ENCODE measurements at places on chromosomes 2 and 18.

DNA sequence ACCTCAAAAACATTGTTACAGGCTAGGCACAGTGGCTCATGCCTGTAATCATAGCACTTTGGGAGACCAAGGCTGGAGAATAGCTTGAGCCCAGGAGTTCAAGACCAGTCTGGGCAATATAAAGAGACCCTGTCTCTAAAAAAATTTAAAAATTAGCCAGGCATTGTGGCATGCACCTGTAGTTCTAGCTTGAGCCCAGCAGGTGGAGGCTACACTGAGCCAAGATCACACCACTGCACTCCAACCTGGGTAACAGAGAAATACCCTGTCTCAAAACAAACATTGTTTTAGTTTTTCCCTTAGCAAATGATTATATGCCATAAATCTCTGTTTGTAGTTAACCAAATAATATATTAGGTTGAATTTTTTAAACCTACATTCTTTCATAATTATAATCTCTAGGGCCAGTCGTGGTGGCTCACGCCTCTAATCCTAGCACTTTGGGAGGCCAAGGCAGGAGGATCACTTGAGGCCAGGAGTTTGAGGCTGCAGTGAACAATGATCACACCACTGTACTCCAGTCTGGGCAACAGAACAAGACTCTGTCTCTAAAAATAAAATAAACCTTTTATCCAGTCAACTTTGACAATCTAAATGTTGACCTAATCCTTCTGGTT is 13.3 kb upstream of the CYP20A1 start:
- no peak for DNase-seq

- no peak for DNase-seq
These were observed 18.6 kb downstream of the PTCD3 start for GRCh38 chr2:86124683-86125082.

GRCh38 chr2:220442012-220442411 is 814.6 kb downstream of the SLC4A3 start:
- no peak for DNase-seq

GRCh38 chr18:2108591-2108990 is 462.7 kb downstream of the METTL4 start:
- DNase-seq = no peak

- DNase-seq = no peak
These were observed 20.1 kb downstream of the SLC66A3 start for GRCh38 chr2:11175293-11175795.

DNA sequence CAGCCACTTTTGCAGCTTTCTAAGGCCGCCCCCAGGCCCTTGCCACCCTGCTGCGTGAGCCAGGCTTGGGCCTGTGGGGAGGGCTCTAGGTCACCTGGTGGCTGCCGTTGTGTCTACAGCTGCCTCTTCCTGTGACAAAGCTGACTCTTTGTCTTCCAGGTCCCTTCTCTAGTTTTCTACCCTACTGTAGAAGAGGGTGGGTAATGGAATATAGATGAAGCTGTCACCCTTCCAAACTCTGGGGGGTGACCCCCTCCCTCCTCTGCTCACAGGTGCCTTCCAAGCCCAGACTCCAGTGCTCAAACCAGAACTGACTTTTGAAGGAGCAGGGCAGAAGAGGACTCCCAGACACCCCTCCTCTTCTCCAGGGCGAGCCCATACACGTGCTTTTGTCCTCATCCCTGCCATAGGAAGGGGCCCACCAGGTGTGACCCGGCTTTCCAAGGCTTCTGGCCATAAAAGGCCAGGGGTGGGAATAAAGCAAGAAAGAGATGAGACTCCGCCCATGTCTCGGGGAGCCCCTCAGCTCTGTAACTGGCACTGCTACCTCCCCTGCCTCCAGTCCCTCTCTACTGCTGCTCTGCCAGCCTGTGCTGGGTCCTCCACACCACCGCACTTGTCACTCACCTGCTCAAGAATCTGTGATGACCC is 17.9 kb upstream of the SDC1 start:
- DNase-seq = no peak

DNA sequence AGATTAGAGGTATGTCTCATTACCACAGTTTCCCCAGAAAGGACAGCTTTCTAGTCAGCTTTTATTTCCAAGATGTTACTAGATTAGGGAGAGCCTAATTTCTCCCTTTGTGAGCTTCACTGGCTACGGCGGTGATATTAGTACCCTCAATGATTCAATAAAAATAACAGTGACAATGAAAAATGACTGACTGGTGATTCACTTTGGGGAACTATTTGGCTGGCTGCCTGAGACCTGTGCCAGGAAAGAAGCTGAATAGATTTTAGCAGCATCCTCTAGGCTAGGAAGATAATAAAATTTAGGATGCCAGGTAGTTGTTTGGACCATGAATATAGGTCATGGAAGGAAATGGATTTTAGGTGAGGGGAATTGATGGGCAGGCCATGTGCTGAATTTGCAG is 178.7 kb downstream of the FMNL2 start:
- no peak for DNase-seq

DNA sequence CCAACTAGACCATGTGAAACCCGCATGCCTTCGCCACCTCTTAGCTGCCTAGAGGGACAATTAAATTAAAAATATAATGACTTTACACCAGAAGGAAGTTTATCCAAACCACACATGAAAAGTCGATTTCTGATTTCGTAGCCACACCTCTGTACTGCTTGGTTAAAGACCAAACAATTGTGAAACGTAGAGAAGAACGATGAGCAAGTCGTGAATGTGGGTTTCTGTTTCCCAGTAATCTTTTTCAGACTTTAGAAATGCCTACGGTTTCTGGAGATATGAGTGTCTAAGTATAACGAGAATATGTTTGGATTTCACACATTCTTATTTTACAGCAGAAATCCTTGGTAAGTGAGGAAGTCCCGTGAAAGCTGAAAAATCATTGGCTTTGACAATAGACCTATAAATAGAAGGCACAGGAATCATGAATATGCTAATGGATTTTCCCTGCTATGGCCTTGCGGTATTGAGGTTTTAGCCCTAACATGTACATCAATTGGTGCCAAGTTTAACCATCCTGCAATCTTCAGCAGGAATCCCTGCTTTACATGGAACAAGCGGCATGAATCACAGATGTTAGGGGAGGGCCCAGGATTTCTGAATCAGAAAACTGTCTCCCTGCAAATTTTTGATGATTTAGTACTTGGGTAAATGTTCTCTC is 105.6 kb downstream of the TTC32 start:
- no peak for DNase-seq

DNA sequence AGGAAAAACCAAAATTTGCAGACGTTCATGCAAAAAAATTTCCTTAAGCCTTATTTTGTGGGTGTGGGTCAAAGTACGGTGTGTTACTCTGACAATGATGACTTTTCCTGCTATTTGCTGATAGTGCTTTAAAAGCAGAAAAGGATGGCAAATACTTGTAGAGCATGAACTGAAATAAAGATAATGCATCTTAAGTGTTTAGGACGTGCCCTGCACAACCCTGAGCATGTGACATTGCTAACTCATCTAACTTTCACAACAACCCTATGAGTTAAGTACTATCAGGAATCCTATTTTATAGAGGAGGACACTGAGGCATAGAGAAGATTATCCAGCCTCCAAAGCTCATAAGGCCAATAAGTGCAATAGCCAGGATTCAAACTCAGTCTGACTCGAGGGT is 143.3 kb downstream of the RNF152 start:
- no peak for DNase-seq

GRCh38 chr2:147467441-147467840 is 377.4 kb upstream of the ACVR2A start:
- DNase-seq = no peak

- DNase-seq = no peak
These were observed 7.3 kb upstream of the ATL2 start for GRCh38 chr2:38384338-38384737.

DNA sequence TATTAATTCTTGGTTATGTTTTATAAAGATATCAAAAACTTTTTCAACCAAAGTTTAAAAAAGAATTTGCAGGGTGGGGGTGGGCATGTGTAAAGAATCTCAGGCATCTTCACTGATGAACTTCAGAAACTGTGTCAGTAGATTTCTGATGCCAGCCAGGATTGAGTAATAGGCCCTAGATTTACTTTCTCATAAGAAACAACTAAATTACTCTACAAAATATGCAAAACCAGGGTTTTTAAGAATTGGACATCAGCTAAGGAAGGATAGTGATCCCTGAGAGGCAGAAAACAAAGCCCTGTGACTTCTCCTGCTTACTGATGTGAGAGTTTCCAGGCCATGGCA is 11.9 kb upstream of the IL1R1 start:
- DNase-seq = no peak

DNA sequence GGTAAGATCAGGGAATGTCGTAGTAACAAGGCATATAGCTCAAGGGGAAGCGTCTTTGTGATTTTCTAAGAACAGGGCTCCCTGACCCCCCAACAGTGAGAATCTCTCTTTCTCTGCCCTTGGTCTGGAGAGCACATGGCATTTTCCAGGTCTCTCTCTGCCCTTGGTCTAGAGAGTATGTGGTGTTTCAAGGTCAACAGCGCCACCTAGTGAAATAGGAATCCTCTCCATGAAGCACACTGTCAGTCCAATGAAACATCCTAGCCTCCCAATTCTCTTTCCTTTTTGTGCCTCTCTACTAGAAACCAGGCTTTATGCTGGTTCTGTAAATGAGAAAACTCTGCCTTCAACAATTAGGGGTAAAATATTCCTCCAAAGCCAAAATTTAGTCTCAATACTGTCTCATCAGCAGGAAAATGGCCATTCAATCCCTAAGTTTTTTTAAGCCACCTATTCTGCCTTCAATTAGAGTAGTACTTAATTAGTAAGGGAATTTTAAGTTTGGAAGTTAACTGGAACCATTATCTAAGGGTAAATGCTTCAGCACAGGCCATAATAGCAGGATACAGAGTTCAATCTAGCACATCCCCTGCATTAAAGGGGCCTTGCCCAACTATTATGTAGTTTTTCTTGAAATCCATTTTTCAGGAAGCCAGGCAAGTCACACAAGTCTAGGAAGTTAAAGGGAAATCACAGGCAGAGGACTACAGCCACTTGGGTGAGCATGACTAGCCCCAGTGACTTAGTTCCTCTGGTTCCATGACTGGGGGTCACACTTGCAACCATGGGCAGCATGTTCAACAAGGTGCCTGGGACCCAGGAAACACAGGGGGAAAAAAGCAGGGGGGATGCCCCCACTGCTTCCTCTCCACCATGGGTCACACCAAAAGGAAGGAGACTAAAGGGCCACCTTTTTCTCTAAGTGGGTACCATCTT is 12.4 kb downstream of the DYM start:
- no peak for DNase-seq

GRCh38 chr18:44473394-44474066 is 207.2 kb upstream of the SETBP1 start:
- no peak for DNase-seq

DNA sequence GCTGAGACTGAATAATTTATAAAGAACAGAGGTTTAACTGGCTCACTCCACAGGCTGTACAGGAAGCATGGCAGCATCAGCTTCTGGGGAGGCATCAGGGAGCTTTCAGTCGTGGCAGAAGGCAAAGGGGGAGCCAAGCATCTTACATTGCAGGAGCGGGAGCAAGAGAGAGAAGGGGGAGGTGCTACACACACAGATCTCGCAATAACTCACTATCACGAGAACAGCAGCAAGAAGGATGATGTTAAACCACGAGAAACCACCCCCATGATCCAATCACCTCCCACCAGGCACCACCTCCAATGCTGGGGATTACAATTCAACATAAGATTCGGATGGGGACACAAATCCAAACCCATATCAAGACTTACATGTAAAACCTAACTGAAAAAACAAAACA is 17.8 kb upstream of the MATN3 start:
- no peak for DNase-seq

GRCh38 chr18:55031979-55032378 is 72.7 kb upstream of the CCDC68 start:
- no peak for DNase-seq

- DNase-seq = no peak
These were observed 630.5 kb upstream of the FANCL start for GRCh38 chr2:58871469-58872142.

DNA sequence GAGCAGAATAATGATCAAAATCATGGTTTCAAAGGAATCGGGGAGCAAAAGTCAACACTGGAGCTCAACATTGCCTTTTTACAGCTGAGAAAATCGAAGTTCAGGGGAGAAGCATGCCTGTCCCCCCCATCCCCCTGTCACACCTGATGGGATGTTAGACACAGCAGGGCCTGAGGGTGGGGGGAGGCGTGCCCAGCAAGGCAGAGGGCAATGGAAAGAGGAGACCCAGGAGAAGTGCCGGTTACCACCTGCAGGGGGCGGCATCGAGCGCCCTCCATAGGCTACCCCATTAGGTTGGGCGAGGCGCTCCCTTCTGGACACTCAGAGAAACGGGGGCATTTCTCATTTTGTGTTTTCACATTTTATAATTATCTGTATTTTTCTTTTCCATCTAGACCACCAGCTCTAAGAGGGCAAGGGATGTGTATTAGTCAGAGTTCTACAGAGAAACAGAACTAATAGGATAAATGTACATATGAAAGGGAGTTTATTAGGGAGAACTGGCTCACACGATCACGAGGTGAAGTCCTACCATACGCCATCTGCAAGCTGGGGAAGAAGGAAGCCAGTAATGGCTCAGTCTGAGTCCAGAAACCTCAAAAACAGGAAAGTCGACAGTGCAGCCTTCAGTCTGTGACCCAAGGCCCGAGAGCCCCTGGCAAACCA is 271.3 kb downstream of the LRATD1 start:
- peak; percentile 12 for DNase-seq

- DNase-seq = no peak
These were observed 30.2 kb downstream of the MCFD2 start for GRCh38 chr2:46885376-46885775.

- DNase-seq = peak; percentile 42
These were observed 42.7 kb downstream of the ACSL3 start for GRCh38 chr2:222903234-222904220.

DNA sequence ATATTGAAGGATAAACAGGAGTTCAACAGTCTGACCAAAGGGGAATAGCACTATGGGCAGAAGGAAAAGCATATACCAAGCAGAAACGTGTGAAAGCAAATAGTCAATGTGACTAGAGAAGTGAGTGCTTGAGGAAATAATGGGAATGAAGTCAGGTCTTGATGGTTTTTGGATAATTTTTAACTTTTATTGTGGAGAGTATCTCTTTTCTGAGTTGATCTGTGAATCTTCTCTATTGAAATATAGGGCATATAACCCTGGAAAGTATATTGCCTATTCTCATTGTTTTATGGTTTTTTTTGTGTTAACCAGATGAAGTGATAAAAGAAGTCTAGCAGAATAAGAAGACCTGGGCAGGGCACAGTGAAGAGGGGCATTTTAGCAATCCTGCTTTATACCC is 16.4 kb upstream of the FABP1 start:
- no peak for DNase-seq

DNA sequence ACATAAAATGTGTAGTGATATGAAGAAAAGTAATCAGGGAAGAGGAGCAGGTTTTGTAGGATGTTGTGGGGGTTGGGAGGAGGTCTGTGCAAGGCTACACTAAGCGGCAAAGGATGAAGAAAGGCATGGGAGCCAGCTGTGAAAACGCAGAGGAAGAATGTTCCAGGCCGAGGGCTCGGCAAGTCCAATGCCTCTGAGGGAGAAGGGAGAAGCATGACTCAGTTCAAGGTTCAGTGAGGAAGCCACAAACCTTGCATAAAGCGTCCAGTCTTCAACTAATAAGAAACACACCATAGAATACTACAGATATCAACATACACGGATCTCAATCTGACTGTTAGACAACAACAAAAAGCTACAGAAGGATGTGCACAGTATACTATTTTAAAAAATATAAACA is 16.2 kb downstream of the EPB41L3 start:
- no peak for DNase-seq

- DNase-seq = no peak
These were observed 195.0 kb downstream of the EPHA4 start for GRCh38 chr2:221377066-221377465.

All from GM12864 (cell line).